ENCODE measurements at places on chromosomes 3 and 15.

- no peak for DNase-seq
Measured at GRCh38 chr15:76803049-76803571, 102.0 kb downstream of the SCAPER start.

DNA sequence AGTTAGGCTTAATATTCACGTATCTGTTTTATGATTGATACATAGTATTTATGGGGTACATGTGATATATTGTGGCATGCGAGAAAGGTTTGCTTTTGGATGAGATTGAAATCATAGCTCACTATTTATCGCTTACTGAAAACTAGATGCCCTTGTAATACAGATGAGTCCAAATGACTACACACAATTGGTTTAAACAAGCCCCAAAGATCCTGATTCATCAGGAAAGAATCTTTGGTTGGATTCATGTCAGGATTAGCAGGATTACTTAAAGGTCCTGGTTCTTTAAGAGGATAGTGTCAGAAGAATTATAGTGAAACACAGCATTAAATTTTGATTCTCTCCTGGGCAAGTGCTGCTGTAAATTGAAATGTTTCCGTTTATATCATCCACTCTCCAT is 18.6 kb upstream of the AADAC start:
- no peak for DNase-seq

- DNase-seq: no peak
Measured at GRCh38 chr3:8852511-8852910, 83.1 kb upstream of the OXTR start.

- no peak for DNase-seq
Measured at GRCh38 chr3:160084998-160085397, 96.4 kb downstream of the IL12A start.

Data from central memory CD4-positive, alpha-beta T cell (primary cell).